ENCODE measurements at places on chromosomes 16 and 17. TPM values are rescaled to one million over a fixed set of nuclear protein-coding genes. Genes with fewer than 3 reads are reported as not detected.

Gene TERB1
- not detected for total RNA-seq

Gene INCA1
- total RNA-seq, result 1.9 TPM

Gene C1QBP
- 578 TPM for total RNA-seq

Gene BCL6B
- not detected for total RNA-seq

Gene PLCG2
- 5.0 TPM for total RNA-seq

Gene ADAM11
- total RNA-seq, result 2.0 TPM

Gene ADORA2B
- 14.4 TPM for total RNA-seq

Gene VAC14
- 39.1 TPM for total RNA-seq

Gene CACNG3
- not detected for total RNA-seq

Gene NUPR1
- 11.2 TPM for total RNA-seq

Gene MRC2
- total RNA-seq, result 40.5 TPM

Gene FAM171A2
- 2.5 TPM for total RNA-seq

Gene KRTAP3-1
- not detected for total RNA-seq

Gene TAC4
- total RNA-seq, result not detected

Gene C17orf107
- total RNA-seq, result 0.28 TPM

Gene RAB11FIP4
- 1.6 TPM for total RNA-seq

Gene PSMC3IP
- 35.1 TPM for total RNA-seq

Gene CCL5
- total RNA-seq, result 1.2 TPM

Gene TNFRSF13B
- not detected for total RNA-seq

Gene CXCL16
- 16.2 TPM for total RNA-seq

Gene PITPNM3
- total RNA-seq, result 2.2 TPM

Gene APOH
- total RNA-seq, result 3.8 TPM

Gene MMP25
- 0.87 TPM for total RNA-seq

Gene ZNF200
- 7.4 TPM for total RNA-seq

Gene CCL3
- not detected for total RNA-seq

Gene KRT36
- total RNA-seq, result not detected

Gene GPATCH8
- 22.3 TPM for total RNA-seq

Gene DNAI2
- total RNA-seq, result not detected

Gene KCTD19
- total RNA-seq, result not detected

Gene DPEP2
- not detected for total RNA-seq

Gene REXO5
- total RNA-seq, result 4.9 TPM

Gene STH
- total RNA-seq, result not detected
